Spleen (tissue), 13 donors: ENCODE measurements at places on chromosomes 4 and X.

DNA sequence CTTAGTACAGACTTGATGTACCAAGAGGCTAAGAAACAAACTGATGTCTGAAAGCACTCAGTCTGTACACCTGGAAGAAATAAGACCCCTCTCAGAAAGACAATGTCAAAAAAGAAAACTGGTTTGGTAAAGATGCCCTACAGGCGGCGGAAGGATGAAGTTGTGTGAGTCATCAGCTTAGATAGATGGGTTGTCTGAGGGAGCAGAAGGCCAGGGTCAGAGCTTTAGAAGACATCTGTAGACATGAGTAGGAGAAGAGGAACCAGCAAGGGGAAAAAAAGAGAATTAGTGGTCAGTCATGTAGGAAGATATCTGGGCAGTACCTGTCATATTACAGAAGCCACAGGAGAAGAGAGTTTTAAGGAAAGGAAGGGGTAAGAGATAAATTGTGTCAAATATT is 8.3 kb downstream of the SRPX2 start:
- no peak for DNase-seq

- peak; percentile 97 for DNase-seq
Measured at GRCh38 chrX:55717521-55718497, at the start of gene RRAGB. Gene RRAGB (plus strand): TSS chrX:55717749. CDS start chrX:55718328, 579 bp downstream.

- DNase-seq = no peak
Measured at GRCh38 chrX:67100031-67100884, 443.6 kb upstream of the AR start.

- peak; percentile 63 for DNase-seq
Measured at GRCh38 chr4:8840006-8840793, 31.4 kb downstream of the HMX1 start.
